ENCODE measurements at places on chromosomes 16 and 17. TPM values are rescaled to one million over a fixed set of nuclear protein-coding genes. Genes with fewer than 3 reads are reported as not detected.

Gene CYGB
- 3.7 TPM for total RNA-seq

Gene SLC7A6OS
- total RNA-seq = 16.4 TPM

Gene TBC1D3
- not detected for total RNA-seq

- H3K27me3 ChIP-seq = no peaks in the 10 kb centered on the region
- DNase-seq = no peak
- no peaks in the 10 kb centered on the region for H3K4me1 ChIP-seq
- H3K27ac ChIP-seq = no peak overlapping the region
- no peaks in the 10 kb centered on the region for H3K36me3 ChIP-seq
These were observed 53.9 kb upstream of the ERN1 start for GRCh38 chr17:64183815-64184214.

DNA sequence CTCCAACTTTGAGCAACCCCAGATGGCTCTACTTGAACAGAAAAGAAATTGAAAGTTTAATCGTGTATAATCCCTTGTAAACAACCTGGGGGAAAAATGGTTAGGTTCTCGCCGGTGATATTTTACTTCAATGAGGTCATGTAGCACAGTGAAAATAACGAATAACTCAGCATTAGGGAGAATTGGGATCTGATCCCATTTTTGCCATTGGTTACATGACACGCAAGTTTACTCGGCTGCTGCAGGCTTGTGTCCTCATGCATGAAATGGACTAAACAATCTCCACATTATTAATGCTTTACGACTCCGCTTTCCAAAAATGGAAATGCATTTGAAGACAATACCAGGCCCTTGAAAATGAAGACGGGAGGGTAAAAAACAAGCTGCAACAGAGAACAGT is 45.5 kb upstream of the LRRC37A3 start:
- no peaks in the 10 kb centered on the region for H3K27me3 ChIP-seq
- H3K4me3 ChIP-seq = no peak overlapping the region
- DNase-seq = no peak
- no peaks in the 10 kb centered on the region for H3K36me3 ChIP-seq
- H3K4me1 ChIP-seq = no peaks in the 10 kb centered on the region

DNA sequence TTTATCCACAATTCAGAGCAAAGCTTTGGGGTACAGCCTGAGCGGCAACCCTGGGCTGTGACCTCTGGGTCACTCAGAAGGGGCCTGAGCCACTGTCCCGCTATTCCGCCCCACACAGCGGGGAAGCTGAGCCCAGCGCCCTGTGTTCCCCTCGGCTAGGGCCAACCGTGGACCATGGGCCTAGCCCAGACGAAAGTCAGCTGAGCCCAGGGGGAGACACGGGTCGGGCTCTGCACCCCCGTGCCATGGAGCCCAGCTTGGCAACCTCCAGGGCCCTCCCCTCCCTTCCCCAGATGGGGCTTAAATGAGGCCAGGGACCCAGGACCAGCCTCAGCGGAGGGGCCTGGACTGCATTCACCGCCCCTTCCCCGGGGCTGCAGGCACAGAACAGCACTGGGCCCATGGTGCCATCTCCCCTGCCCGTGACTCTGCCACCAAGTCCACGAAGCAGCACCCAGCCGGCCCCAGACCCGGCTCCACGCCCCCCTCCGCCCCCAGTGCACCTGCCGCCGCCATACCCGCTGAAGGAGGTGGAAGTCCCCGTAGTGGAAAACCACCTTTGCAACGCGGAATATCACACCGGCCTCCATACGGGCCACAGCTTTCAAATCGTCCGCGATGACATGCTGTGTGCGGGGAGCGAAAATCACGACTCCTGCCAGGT is 1.8 kb downstream of the TPSD1 start:
- H3K4me3 ChIP-seq = no peak overlapping the region
- no peaks in the 10 kb centered on the region for H3K4me1 ChIP-seq
- DNase-seq = no peak
- no peaks in the 10 kb centered on the region for H3K36me3 ChIP-seq
- no peak overlapping the region for H3K27ac ChIP-seq
- peaks cover 28% of the 10 kb centered on the region for H3K27me3 ChIP-seq

- no peaks in the 10 kb centered on the region for H3K27me3 ChIP-seq
- H3K4me1 ChIP-seq = peaks cover 7% of the 10 kb centered on the region
- H3K27ac ChIP-seq = no peak overlapping the region
- no peak for DNase-seq
These were observed 21.3 kb downstream of the HS3ST3B1 start for GRCh38 chr17:14321980-14322776.

GRCh38 chr16:85646358-85646907 is 33.3 kb downstream of the GSE1 start:
- H3K4me3 ChIP-seq = no peak overlapping the region
- H3K27ac ChIP-seq = no peak overlapping the region
- H3K36me3 ChIP-seq = peaks cover 2% of the 10 kb centered on the region
- no peaks in the 10 kb centered on the region for H3K27me3 ChIP-seq

- no peaks in the 10 kb centered on the region for H3K36me3 ChIP-seq
- no peak overlapping the region for H3K27ac ChIP-seq
- H3K4me1 ChIP-seq = no peaks in the 10 kb centered on the region
- DNase-seq = peak; percentile 29
- no peaks in the 10 kb centered on the region for H3K27me3 ChIP-seq
- H3K4me3 ChIP-seq = no peak overlapping the region
These were observed 46.6 kb upstream of the NUDT7 start for GRCh38 chr16:77675464-77676324.

Measured in H1 (cell line).